ENCODE measurements at places on chromosomes 7 and 10.
A peak's percentile ranks its signal among the peaks of the same experiment; 100 is the strongest.

GRCh38 chr7:2212906-2213305 lies 19.8 kb downstream of the MAD1L1 start:
- DNase-seq = no peak

DNA sequence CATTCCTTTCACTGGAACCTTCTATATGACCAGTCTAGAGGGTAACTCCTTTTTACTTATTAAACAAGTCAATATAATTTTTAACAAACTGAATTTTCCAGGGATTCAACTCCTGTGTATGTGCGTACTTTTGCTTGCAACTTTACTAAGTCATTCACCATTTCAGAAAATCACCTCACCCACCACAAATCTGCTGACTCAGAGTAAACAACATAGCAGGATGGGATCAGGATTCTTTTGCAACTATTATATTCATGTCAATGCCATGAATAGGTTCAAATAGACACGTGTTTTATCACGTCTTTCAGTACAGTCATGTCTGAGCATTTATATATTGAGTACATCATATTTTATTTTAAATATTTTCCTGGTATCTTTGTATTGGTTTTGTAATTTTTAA lies 14.5 kb downstream of the CTTNBP2 start:
- DNase-seq = no peak

GRCh38 chr7:2060701-2061100 lies 172.0 kb downstream of the MAD1L1 start:
- no peak for DNase-seq

- DNase-seq = no peak
These were observed 26.1 kb downstream of the DPYSL4 start for GRCh38 chr10:132212816-132213215.

DNA sequence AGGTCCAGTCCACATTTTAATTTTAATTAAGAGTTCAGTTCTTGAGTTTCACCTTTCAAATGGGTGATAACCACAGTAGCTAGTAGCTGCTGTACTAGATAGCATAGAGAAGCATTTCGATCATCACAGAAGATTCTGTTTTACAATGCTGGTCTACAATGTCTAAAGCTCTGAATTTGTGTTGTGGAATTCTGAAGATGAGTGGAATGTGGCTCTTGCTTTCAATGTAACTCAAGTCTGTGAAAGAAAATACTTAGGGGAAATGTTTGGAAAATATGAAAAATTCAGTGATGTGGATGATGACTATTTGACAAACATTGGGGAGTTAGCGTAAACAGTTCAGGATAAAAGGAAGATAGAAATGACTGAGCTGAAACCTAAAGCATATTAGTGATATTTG lies 139.4 kb downstream of the GNAT3 start:
- DNase-seq = no peak

DNA sequence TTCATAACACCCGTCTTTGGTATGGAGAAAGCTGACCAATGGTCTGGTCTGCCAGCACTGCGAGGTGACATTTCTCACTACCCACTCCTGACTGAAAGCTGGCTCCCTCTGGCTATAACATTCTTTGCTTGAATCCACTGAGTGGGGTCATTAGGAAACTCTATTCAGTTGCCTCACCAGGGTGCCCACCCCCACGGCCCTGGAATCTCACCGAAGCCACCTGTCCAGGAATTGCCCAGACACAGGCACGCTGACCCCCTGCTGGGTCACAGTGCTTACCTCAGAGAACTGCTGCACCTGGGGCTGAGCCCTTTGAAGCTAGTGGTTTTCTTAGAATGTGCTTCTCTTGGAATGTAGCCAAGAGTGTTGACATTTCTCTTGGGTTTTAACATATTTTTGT lies 28.6 kb downstream of the HECW1 start:
- no peak for DNase-seq

- no peak for DNase-seq
These were observed 32.8 kb downstream of the KCNH2 start for GRCh38 chr7:150945171-150945852.

- no peak for DNase-seq
These were observed 70.6 kb upstream of the RHEB start for GRCh38 chr7:151590071-151590849.

DNA sequence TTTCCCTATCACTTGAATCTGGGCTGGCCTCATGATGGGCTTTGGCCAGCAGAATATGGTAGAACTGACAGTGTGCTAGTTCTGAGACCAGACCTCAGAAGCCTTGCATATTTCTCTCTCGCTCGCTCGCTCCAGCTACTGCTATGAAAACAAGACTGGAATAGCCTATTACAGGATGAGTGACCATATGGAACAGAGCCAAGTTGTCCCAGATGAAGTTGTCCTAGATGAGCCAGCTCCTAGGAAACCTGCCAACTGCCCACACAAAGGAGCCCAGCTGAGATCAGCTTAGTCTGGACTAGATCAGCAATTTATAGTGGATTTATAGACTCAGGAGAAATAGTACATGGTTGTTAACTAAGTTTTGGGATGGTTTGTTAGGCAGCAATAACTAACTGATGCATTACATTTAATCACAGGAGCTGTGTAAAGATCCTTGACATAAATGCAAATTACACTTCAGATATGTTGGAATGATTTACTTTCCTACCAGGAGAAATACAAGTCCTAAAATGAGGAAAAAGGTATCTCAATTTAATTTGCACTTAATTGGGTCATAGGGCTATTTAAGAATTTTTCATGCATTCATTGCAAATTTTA lies 6.8 kb upstream of the HECW1 start:
- DNase-seq = no peak

DNA sequence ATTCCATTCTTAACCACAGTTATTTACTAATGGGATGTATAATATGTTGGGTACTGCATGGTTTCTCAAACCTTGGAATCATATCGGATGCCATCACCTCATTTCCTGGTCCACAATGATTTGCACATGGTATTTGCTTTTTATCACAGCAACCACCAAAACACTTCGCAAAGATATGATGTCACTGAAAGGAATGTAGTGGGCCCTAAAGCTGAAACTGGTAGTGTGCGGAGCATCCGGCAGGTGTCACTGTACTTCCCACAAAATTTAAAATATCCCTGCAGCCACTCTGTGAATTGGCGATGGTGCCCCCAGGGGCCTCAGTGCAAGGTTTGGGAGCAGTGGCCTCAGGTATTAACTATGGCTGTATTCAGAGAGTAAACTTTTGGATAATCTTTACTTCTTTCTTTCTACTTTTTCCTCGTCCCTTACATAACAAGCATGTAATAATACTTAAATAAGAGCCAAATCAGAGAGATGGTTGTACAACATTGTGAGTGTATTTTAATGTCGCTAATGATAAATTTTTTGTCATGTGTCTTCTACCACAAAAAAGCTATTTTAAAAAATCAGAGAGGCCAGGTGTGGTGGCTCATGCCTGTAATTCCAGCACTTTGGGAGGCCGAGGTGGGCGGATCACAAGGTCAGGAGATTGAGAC lies 66.2 kb downstream of the FAM241B start:
- DNase-seq = no peak

DNA sequence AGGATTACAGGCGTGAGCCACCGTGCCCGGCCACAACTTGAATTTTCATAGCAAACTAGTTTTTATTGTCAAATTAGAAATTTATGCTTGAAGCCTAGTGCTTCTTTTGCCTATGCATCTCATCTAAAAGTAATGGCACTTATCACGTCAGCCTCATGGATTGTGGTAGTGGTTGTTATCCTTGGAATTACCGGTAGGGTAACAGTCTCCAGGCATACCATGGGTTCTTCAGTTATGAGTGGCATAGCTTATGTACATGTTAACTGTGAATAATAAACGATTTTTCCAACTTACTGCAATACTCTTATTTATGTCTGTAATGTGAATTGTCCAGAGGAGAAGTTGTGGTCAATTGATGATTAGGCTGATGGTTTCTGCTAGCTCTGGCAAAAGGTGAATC lies 63.1 kb downstream of the BMPR1A start:
- no peak for DNase-seq

- DNase-seq = no peak
These were observed 210.1 kb downstream of the TNS3 start for GRCh38 chr7:47371733-47372368.

DNA sequence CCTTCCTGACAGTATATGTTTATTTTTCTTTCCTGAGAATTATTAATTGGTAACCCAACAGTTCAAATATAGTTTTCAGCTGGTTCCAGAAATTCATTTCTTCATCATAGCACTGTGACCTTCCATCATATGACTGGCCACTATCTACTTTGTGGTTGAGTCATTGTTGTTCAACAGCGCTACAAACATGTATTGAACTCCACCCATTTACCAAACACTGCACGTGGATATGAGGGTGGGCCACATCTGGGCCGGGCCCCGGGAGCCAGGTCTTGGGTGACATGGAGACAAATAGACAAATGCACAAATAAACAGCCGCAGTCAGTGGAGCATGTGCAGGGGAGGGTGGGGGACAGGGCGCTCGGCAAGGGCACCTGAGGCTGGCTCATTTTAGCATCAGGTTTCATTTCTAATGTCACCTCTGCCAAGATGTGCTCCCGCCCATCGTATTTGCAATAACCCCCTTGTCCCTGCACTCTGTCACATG lies 24.0 kb upstream of the EEPD1 start:
- DNase-seq = no peak

DNA sequence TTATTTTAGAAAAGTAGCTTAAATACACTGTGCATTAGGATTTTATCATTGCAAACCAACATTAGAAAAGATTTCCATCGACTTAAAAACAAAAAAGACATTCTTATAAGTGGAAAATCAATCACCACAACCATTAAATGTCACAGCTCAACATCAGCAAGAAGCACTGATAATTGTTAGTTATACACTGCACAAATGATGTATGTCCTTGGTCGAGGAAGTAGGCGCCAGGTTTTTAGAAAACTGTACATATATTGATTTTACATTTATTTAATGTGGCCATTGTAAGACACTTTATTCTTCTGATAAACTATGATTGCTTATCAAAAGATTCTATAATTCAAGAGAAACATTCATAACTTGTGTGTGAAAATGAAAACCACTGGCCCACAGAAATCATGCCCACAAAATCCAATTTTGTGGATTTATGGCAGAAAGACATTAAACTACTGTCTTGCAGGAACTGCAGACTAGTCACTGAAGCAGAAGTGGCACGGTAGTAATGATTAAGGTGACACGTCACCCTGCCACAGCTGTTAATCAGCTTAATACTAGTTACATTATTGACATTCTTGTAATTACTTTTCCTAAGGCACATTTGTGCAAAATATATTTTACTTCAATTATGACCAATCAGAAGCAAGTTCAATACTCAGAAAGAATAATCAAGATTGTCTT lies 79.4 kb downstream of the VPS41 start:
- DNase-seq = no peak

DNA sequence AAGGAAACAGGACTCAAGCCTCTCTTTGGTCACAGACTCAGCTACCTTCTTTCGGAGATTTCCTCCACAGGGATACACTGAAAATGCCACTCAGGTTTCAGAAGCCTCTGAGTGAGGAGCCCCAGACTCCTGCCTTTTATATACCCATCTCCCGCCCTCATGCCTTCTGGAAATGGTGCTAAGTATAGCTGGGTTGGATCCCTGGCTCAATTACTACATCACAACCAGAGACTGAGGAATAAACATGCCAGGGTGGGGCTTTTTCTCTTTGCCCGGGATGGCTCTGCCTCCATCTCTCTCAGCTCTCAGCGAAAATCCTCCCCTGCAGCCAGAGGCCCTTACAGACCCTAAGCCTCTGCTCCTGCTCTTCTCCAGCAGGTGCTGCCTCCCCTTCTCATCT lies 299.5 kb downstream of the KCNMA1 start:
- DNase-seq = no peak

DNA sequence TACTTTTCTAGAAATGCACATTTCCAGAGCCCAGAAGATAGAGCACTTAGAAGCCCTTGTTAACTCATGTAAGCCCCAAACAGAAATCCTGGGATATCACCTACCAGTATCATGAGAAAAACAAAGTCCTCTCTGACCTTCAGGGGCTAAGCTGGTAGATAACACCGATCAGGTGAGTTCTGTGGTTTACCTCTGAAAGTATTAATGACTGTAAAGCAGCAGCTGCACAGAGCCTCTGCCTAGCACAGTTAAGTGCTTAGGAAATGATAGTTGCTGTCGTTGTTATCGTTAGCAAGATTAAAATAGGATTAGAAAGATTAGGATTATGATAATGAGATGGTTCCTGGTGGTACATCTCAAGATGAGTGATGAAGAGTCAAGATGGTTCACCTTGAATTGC lies 64.9 kb downstream of the PLXNA4 start:
- no peak for DNase-seq

GRCh38 chr7:37765872-37766525 lies 82.4 kb upstream of the NME8 start:
- DNase-seq = no peak

DNA sequence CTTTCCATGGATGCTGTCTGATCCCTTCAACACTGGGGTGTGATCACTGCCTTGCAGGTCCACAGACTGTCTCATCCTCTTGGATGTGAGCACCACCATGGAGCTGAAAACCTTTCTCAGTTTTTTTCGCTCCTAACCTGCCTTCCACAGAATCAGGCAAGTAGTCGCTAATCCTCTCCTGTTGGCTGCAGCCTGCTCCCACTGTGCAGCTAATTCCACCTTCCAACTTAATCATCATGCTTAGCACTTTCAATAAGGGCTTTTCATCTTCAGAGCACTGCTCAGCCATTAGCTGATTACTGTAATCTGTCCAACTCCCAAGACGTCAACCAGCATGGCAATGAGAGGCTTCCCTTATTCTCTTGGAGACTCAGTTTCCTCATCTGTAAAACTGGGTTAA lies 15.1 kb upstream of the CDH23 start:
- DNase-seq = no peak

GRCh38 chr7:45447296-45447695 lies 126.9 kb upstream of the ADCY1 start:
- DNase-seq = no peak

DNA sequence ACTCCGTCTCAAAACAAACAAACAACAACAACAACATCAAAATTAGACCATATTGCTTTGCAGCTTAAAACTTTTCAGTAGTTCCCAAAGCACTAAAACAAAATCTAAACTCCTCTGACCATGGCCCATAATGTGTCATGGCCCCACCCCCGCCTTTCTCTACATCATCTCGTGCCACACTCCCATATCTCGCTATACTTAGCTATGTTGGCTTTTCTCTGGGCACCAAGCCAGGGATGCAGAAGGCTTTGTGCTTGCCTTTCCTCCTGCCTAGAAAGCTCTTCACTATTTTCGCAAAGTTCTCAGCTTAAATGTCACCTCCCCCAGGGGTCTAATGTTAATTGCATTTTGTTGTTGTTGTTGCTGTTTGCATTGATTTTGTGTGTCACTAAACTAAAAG lies 15.1 kb upstream of the SLC16A12 start:
- DNase-seq = no peak

GRCh38 chr10:90130321-90131086 lies 429.1 kb downstream of the KIF20B start:
- DNase-seq = no peak

GRCh38 chr7:91266067-91266688 lies 1.9 kb downstream of the FZD1 start:
- no peak for DNase-seq

- DNase-seq = no peak
These were observed 100.9 kb downstream of the JMJD1C start for GRCh38 chr10:63364918-63365317.

- peak; percentile 30 for DNase-seq
These were observed 21.9 kb upstream of the KCNK18 start for GRCh38 chr10:117175215-117175900.

- DNase-seq = no peak
These were observed 36.2 kb downstream of the PDLIM1 start for GRCh38 chr10:95254629-95255028.

- DNase-seq = no peak
These were observed 46.9 kb downstream of the AP3M1 start for GRCh38 chr10:74103560-74104258.
